ENCODE measurements at places on chromosomes 12 and 14.

DNA sequence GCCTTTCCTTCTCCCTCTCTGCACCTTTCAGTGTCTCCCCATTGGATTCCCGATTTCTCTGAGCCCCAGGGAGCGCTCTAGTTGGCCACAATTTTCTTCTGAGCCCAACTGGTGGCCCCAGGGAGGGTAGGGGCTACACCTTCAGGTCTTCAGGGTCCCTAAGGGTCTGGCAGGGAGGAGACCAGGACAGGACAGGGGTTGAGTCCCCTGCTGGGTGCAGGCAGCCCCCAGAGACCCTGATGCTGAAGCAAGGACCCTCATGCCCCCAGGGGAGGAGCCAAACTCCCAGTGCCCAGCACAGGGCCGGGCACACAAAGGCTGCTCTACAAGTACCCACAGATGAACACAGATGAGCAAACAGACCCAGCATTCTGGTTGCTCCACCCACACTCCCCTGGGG lies 12.7 kb downstream of the FOXN4 start:
- DNase-seq = no peak

DNA sequence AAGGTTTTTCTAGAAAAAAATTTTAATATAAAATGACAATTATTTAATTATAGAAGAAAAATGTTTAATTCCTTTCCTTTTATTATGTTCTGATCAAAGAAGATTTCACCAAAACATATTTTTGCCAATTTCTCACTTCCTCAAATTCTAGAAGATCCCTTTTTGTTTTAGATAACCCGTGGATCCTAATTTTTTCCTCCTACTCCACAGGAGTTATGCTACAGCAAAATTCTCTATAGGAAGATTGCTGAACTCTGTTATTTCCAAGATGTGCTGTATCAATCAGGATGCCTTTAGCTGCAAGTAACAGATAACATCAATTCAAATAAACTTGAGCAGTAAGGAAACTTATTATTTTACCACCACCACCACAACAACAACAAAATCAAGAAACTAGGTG lies 3.8 kb upstream of the SNX6 start:
- no peak for DNase-seq

DNA sequence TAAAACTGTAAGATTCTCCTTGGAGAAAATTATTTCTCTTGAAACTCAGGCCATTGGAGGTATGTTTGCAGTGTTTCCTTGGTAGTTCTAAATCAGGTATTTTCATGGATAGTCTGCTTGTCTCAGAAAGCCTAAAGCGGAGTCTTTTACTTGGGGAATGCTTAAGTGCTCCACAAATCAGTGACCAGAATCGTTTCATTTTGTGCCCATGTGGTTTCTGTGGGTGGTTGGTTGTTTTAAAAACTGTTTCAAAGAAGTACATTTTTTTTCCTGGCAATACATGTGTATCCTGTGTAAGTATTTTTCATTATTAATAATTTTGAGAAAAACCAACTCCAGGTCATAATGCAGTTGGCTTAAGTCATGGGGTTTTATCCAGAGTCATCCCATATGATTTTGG lies 33.6 kb downstream of the CCDC91 start:
- DNase-seq = no peak

DNA sequence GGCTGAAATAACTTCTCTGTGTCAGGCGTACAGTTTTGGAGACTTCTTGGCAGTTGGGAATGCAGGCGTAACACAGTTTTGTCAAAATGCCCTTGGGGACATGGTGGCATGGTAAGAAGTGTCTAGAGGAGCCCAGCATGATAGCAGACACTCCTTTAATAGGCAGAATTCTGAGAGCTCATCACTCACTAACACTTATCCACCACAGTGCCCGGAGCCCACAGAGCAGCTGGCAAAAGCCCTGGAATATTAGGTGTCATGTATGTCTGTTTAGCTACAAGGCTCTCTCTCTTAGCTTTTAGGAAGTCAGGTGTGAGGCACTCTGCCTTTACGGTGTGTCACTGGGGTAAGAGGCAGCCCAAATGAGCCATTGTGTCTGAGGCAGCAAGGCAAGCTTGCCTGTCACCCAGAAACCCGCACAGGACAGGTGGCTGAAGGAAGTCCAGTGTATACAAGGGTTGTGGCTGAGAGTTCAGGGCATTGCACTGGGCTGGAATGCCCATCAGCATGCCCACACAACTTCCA lies 96.3 kb downstream of the ESRRB start:
- DNase-seq = no peak

GRCh38 chr12:67795236-67795635 lies 146.7 kb downstream of the DYRK2 start:
- peak; percentile 65 for DNase-seq

GRCh38 chr14:99513183-99513694 lies 32.0 kb downstream of the CCNK start:
- DNase-seq = no peak

- DNase-seq = no peak
These were observed 154.8 kb downstream of the TMTC2 start for GRCh38 chr12:82841487-82841904.

DNA sequence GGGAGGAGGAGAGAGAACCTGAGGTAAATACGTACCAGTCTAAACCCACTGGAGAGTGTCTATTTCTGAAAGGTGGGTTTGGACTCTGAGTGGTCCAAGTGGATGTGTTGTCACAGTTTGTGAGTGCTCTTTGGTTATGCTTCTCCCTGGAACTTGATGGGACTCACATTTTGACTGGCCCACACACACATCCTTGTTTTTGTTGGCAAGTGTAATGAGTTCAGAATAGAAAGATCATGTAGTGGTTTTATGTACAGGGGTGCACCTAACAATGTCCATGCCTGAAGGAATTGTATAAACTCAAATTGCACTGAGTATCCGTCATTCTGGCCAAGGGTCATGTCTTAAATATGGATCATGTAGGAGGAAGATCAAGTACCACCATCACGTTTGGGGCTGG lies 4.8 kb downstream of the PPFIBP1 start:
- no peak for DNase-seq

DNA sequence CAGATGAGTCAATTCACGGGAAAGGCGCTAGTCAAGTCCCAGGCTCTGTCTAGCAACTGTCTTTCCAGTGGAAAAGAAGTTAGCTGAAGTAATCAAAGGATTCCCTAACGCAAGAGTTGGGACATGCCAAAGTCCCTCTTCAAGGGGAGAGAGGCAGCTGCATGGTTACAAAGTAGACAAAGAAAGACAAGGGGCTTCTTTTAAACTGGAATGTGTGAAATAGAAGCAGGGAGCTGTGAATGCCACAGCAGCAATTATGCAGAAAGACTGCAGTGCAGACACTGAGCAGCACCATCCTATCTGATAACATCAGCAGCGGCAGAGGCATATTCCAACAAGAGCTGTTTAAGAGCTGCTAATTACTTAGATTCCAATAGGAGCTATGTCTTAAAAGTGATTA lies 12.5 kb upstream of the CIPC start:
- DNase-seq = no peak

DNA sequence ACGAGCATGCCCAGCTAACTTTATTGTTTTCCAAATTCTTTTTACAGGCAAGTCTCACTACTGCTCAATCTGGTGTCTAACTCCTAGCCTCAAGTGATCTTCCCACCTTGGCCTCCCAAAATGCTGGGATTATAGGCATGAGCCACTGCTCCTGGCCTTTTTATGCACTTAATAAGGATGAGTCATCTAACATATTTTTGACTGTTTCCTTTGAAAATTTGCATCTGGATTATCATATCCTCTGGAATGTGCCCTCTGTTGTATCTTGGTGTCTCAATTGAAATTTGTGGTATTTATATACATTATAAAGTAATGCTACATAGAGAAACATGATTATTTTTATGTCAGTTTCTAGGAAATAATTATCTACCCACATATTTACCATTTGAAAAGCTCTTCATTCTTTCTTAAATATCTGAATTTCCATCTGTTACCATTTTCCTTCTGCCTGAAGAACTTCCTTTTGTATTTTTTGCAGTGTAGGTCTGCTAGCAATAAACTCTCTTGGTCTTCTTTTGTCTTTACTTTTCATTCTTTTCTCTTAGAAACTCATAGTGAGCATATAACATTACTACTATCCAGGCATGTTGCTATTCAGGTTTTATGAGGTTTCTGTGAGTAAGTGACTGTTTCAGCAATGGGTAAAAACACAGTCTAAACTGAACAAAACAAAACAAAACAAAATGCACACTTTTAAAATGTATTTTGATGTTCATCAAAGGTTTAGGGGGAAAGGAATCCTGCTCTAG lies 52.8 kb upstream of the CNOT2 start:
- DNase-seq = no peak
